ENCODE measurements at places on chromosomes 2 and 18.
A peak's percentile ranks its signal among the peaks of the same experiment; 100 is the strongest.

DNA sequence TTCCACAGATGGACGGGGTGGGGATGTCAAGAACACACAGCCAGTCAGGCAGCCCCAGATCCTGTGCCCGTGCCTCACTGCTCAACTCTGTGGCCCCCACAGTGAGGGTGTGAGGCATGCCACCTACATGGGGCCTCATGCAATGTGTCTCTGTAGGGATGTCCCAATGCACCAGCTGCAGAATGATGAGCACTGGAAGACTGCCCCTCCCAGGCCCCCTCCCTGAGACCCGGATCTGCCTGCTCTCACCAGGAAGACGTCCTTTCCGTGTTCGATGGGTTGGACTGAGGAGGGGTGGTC is 124.2 kb downstream of the TWIST2 start:
- DNase-seq: no peak

GRCh38 chr2:101806123-101806522 is 108.6 kb downstream of the MAP4K4 start:
- DNase-seq: no peak

DNA sequence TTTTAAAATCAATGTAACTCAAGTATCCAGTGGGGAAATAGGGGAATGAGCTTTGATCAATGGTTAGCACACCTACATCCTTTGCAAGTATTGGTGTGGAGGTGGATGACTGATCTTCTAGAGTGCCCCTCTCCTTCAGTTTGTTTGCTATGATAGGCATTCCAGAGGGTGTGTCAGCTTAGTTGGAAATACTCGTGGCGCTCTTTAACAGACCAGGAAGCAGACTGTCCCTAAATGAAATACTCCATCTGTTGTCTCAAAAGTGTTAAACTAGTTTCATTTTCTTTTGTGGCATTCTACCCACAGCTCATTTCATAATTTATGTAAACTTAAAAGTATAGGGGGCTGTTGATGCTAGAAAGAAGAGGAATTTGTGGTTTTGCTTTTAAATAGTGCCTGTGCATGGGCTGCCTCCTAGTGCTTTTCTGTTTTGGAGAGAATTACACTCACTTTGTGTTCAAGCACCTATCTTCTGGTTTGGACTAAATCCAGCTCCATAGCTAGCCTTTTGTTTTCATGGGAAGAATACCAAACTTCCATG is 66.2 kb downstream of the STAT1 start:
- no peak for DNase-seq

GRCh38 chr18:48777026-48777743 is 173.6 kb downstream of the SMAD7 start:
- no peak for DNase-seq

GRCh38 chr18:49997558-49997957 is 184.2 kb upstream of the ACAA2 start:
- no peak for DNase-seq

DNA sequence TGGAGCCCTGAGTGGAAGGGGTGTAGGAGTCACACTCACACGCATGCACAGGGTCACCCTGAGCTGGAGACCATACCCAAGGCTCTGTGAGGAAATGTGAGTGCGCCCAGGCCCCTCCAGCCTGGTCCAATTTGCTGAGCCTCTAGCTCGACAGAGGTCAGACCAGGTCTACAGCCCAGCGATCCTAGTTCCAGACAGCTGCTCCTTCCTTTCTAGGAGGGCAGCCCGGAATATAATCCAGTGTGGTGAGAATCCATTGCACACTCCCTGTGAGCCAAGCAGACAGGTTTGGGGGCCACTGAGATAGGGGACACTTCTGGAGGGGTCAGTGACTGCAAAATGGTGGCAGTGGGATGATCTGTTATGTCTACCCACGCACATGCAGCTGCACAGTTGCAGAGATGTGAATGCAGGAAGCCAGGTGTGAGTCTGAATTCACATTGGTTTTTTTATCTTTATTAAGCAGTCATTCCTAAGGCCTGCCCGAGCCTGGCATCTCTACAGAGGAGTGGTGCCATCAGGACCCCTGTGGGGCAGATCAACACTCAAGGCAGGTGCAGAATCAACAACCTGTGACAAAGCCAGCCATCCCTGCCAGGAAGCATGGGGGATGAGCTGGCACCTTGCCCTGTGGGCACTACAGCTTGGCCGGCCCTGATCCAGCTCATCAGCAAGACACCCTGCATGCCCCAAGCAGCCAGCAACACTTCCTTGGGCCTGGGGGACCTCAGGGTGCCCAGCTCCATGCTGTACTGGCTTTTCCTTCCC is at the start of gene GPR148:
TSS of gene GPR148 (plus strand) at position 522 of the 768 bp plus-strand sequence. CDS start at position 604, 82 bp downstream.
- no peak for DNase-seq

- no peak for DNase-seq
Measured at GRCh38 chr2:113915082-113915819, 25.4 kb downstream of the ACTR3 start.

GRCh38 chr2:201807452-201807999 is 1.2 kb downstream of the CDK15 start:
- peak; percentile 67 for DNase-seq
